ENCODE measurements at places on chromosomes 5 and 9.

GRCh38 chr9:92709240-92709639, 39.3 kb upstream of the IPPK start:
- DNase-seq = no peak

DNA sequence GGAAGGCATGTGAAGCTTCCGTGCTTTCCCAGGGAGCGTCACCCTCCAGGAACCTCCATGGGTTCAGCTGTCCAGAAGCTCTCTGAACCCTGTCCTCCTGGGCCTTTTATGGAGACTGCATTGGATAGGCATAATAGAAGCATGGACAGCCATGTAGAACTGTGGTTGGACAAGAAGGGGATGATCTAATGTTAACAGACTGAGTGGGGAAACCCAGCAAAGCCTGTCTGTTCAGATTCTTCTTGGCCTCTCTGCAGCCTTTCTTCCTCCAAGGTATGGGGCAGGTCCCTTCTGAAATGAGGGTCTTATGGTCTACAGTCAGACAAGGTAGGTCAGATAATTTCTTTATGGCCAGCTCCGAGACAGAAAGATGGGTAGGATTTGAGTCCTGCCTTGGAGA, 59.1 kb upstream of the CTNNA1 start:
- no peak for DNase-seq

- peak; percentile 67 for DNase-seq
Observed at GRCh38 chr5:6715758-6716628, 2.8 kb downstream of the TENT4A start.

DNA sequence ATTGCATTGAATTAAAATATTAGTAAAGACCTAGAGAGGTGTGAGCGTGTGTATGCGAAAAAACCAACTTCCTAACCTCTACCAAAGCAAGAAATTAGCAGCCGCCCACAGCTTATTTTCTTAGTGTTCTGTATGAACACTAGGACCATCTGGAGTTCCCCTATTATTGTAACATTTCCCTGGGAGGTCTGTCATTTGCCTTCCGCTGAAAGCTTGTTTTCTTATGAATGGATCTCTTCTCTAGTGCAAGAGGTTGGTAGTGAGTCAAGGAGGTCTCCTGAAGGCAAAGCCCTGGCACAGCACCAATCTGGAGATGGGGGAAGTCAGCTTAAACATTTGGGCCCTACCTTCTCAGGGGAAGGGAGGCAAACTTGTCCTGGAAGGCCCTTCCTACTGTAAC, 10.8 kb downstream of the TNFSF8 start:
- DNase-seq = no peak

DNA sequence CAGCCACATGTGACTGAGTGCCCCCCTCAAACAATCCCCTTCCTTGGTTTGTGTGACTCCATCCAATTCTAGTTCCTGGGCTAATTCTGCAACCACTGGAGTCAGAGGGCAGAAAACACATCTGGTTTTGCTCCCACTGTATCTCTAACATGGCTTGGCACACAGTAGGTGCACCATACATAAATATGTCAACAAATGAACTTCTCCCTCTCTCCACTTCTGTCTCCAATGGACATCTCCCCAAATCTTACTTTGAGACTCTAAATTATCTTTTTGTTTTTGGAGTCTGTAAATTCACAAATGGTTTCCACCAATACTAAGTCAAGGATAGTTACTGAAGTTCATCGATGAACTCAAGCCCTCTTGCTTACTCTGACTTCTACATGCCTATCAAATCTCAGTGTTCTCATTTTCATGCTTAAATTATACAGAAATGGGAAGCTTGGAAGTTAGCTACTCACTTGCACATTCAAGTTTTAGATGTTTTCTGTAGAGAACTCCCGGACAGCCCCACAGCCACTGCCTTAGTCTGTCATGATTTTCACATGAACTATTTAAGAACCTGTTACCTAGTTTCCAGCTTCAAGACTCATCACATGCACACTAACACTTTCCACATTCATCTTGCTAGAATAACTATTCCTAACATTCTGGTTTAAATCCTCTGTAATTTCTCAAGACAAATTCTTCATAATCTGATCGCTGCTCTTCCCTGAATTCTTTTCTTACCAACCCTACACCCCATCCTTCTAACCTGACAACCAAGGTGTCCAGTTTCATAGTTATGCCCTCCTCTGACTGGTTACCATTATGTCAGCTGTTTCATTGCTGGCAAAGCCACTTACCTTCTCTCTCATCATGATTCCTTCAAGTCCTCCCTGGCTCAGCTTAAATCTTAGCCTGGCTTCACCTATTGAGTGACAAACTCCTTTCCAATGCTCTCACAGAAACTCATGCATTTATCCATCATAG, 6.0 kb downstream of the RPL37 start:
- DNase-seq = no peak

DNA sequence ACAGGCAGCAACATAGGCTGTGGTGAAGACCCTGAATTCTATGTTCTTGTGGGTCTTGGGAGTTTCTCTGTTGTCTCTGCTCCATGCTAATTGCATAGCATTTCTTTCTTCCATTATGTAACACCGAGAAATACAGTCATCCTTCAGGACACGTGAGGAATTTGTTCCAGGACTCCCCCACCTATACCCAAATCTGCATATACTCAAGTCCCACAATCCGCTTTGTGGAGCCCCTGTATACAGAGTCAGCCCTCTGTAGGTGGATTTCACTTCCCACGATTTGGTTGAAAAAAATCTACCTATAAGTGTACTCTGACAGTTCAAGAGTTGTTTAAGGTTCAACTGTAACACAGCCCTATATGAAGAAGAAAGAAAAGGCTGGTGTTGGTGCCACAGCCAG, 22.1 kb downstream of the ANKRD33B start:
- DNase-seq = no peak

Measured in osteocyte (in vitro differentiated cells).